Cortex of kidney (tissue), 1 donor: ENCODE measurements at places on chromosomes 3 and 15.

- no peak for DNase-seq
Measured at GRCh38 chr15:44222478-44222877, 27.4 kb upstream of the FRMD5 start.

DNA sequence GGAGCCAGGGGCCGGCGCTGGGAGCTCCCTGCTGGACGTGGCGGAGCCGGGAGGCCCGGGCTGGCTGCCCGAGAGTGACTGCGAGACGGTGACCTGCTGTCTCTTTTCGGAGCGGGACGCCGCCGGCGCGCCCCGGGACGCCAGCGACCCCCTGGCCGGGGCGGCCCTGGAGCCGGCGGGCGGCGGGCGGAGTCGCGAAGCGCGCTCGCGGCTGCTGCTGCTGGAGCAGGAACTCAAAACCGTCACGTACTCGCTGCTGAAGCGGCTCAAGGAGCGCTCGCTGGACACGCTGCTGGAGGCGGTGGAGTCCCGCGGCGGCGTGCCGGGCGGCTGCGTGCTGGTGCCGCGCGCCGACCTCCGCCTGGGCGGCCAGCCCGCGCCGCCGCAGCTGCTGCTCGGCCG is 1.5 kb downstream of the SMAD6 start:
- no peak for DNase-seq

DNA sequence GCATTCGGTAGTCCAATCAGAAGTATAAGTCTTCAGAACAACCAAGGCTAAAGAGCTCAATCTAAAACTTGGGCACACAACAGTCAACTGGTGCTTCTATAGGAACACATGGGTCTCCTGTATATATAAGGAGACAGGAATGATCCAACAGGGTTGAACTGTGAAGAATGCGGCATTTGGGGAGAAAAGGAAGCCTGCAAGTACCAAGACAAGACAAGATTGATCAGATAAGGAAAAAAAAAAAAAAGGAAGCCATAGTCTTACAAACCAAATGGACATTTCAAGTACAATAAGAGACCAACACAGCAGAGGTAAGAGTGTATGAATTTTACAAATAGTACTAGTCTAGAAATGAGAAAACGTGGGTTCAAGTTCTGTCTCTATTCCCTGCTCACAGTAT is 6.5 kb downstream of the CPEB1 start:
- no peak for DNase-seq

GRCh38 chr15:78749831-78750230 is 61.4 kb downstream of the ADAMTS7 start:
- no peak for DNase-seq

DNA sequence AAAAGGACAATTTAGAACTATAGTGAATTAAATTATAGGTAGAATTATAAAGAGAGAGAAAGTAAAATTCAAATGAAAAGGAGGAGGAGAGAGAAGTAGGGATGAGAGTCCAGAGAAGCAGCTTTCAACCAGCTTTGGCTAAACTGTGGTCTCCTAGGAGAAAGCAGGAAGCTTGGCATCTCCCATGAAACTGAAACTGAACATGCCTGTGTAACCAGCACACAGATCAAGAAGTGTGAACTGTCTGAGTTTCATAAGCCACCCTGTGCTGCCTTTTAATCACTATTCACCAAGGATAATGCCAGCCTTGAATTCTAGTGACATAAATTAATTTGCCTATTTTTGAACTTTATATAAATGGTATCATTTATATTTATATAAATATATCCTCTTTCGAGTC is 128.5 kb downstream of the MYRIP start:
- DNase-seq, result no peak

DNA sequence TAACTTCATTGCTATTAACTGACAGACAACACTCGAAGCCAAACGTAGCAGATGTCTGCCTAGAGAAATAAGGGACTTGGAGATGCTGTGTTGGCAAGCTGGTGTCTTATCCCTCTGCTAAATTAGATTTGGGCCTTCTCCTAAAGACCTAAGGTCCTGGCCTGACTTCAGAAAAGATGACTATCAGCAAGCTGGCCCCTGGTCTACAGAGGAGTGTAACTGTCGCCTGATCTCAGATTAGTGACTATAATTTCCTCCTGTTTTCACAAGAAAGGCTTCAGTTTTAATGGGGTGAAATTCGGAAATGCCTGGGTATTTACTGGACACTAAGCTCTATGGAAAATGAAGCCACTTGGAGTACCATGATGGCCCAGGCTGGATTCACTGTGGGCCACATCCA is 53.1 kb upstream of the SLC7A14 start:
- no peak for DNase-seq

DNA sequence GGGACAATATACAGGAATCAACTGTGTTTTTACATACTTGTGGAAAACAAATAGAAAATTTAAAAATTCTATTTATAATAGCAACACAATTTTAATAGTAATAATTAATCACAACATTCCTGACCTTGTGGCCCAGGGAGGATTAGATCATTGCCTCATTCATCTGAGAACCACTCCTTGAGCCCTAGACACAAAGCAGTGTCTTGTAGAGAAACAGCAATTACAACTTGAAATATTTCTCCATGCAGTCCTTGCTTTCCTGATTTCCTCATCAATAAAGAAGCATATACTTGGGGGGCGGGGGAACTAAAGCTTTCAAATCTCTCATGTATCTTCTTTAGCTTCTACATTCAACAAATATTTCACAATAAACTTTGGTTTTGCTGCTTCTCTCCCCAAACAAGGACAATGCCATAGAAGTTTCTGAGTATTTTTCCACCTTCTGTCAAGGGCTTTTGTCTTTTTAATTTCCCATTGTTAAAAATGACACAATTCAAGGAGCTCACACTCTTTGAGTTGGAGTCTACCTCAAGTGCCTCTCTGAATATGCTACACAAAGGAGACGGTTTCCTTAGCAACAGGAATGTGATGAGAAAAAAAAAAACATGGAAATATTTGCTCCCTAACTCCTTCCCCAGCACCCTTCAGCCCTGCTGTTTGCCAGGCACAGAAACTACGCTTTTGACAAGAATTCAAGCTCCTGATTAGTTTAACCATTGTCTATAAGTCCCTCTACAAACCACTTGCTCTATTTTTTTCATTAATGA is 118.8 kb downstream of the ARPP21 start:
- DNase-seq, result no peak
